ENCODE measurements at places on chromosomes 11 and 22.

- peak; percentile 72 for DNase-seq
Observed at GRCh38 chr22:36391638-36392037, 3.9 kb upstream of the MYH9 start.

GRCh38 chr22:50307890-50308596 lies 597 bp upstream of the PLXNB2 start:
- no peak for DNase-seq

DNA sequence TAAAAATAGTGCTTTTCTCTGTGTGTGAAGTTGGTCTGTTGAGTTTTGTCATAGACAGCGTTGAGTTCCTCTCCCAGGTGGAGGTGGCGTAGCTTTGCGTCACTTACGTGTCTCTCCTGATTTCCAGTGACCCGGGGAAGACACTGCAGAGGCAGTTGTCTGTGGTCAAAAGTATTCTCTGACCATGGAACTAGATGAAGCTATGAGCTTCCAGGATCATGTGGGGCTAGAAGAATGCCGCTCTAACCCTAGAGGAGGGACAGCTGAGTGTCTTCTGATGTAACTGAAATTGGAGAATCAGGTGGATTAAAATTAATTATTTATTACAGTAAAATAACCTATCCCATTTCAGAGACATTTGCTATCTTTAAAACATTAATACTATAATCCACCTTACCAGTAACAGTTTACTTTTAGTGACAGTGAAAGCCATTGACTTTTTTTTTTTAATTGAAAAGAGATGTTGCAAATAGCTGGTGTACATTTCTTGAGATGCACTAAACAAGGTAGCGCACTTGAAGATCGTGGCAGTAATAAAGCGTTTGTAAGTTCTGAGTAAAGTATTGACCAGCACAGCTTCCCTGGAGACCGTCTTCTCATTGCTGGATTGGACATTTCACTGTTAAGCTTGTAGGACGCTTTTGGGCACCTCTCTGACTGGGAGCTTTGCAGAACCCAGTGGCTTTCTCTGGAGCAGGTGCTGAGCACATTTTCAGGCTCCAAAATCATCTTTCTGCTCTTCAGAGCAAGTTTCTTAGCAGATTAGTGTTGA lies 9.7 kb downstream of the CAT start:
- DNase-seq: no peak

GRCh38 chr11:113148076-113148475 lies 166.3 kb upstream of the TTC12 start:
- no peak for DNase-seq

- DNase-seq: peak; percentile 65
Observed at GRCh38 chr11:64918017-64918416, 1.0 kb upstream of the ATG2A start.

DNA sequence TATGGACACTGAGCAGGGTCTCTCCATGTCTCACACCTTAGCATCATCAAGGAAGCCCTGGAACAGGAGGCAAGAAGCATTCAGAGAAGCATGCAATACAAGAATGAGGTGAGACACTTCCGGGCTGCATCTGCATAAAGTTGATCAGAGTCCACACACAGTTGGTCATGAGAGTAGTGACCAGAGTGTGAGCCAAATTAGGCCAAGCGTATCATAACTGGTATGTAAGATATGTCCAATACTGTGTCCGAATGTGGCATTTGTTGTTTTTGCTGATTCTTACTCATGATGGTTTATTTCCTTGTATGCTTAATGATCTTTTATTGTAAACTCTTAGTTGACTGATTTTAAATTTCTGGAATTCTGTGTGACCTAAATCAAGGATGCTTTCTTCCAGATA lies 315.7 kb downstream of the INSC start:
- DNase-seq: no peak

DNA sequence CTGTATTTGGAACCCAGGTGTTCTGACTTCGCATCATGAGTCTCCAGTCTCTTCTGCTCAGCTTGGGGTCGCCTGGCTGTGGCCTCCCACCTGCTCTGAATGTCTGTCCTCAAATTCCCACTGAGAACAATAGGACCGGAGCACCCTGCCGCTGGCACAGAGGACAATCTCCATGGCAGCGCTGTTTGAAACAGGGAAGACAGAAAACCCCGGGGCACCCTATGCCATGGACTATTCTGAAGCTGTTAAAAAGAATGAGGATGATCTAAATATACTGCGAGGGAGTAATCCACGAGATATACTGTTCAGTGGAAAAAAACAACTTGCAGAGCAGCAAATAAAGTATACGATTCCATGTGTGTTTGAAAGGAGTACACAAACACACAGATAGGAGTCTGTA lies 415.6 kb upstream of the NARS2 start:
- no peak for DNase-seq

DNA sequence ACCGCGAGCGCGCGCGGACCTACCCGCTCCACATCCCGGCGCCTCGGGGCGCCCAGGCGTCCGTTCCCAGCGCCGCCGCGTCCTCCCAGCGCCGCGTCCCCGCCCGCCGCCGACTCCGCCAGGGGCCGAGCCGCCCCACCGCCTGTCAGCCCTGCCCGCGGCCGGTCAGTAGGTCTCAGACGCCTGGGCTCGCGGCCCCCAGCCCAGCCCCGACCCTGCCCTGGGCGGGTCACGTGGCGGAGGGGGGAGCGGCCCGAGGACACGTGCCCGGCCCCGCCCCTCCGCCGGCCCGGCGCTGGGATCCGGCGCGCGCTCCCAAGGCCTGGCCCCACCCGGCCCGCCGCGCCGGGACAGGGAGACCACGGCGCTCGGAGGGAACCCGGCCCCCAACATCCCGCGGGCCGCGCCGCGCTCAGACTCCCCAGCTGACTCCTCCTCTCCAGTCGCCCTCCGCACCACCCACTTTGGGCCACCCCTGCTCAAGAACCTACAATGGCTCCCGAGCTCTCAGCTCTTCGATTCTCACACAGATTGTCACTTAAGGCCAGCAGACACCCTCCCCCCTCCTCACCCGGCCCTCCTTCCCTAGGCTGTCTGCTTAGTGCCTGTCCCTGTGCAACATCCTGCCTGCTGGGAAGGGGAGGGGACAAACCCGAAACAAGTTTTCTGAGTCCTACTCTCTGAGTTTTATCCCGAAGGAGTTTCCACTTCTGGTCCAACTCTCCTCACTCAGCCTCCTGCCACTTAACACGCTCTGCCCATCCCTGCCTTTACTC lies at the start of gene RAB3IL1:
TSS of gene RAB3IL1 (minus strand) at position 233 of the 776 bp plus-strand sequence. CDS start at position 34, 199 bp downstream.
- DNase-seq: peak; percentile 53

- no peak for DNase-seq
Observed at GRCh38 chr11:120331301-120331996, 4.8 kb upstream of the ARHGEF12 start.

DNA sequence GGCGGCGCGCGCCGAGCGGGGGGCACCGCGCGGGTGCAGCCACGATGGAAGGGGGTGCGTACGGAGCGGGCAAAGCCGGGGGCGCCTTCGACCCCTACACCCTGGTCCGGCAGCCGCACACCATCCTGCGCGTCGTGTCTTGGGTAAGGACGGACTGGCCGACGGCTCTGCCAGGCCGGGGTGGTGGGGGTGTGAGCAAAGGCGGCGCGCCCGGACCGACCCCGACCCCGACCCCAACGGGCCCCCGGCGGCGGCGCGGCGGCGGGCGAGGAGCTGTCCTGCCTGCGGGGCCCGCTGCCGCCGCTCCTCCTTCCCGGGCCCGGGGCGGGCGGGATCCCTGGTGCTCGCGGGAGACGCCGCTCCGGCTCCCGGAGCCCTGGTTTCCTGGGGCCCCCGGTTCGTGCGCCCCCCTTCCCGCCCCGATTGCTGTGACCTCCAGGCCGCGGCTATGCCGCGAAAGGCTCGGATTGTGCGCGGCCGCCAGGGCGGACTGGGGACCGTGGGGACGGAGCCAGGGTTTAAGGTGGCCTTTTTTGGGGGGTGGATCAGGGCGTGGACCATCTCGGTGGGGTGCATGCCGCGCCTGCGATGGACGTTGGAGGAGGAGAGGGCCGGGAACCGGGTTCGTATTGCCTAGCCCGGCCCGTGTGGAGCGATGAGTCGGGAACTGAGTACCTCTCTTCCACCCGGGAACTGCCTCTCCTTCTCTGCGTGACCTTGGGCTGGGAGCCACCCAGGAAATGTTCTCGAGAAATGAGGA lies at the start of gene SYNGR1:
TSS of gene SYNGR1 (plus strand) at position 25 of the 760 bp plus-strand sequence. CDS start at position 45, 20 bp downstream.
- no peak for DNase-seq

DNA sequence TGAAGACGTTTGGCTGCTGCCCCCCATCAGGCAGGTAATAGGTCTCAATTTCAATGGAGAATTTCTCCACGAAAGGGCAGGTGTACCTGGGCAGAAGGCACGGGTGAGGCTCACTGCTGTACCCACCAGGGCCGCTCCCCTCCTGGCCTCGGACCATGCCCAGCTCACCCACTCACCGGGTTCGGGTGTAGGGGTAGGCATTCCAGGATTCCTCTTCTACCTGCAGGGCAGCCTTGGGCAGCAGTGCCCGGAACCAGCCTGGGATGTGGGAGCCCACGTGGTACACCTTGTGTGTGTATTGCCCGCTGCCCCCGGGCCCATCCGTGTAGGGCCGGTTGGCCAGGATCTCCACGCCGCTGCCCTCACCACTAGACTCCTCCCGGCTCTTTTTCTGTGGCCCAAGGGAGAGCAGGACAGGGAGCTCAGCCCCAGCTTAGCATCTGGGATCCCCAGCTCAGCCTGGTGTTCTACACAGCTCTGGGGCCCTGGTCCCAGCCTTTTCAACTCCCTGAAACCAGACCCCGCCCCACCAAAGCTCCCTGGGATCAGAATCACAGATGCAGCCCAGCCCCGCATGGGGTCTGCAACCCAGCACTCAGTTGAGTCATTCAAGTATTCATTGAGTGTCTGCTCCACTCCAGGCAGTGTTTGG lies 2.7 kb downstream of the PITPNM1 start:
- no peak for DNase-seq

DNA sequence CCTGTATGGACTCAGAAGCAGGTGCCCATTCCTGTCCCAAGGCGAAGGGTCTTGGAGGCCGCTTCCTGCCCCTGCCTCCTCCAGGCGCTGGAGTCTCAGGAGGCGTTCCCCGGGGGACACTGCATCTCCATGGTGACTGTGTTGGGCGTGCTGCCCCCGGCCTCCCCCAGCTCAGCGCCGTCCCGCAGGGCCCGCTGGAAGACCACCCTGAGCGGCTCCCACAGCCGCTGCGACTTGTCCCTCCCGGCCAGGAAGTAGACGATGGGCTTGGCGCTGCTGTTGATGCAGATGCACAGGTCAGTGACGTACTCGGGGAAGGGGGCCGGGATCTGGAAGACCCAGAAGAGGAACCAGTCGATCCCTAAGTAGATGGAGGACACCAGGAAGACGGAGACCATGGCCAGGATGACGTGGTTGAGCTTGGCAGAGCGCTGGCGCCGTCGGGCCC lies 7.8 kb downstream of the MRGPRF start:
- DNase-seq: no peak

- DNase-seq: no peak
Observed at GRCh38 chr11:125165111-125165842, 726 bp downstream of the PKNOX2 start.
